Hypothalamus (tissue), 51 donors: ENCODE measurements at places on chromosomes 1 and 21.

- no peak for DNase-seq
Measured at GRCh38 chr1:80994934-80995333, 805.8 kb upstream of the ADGRL2 start.

DNA sequence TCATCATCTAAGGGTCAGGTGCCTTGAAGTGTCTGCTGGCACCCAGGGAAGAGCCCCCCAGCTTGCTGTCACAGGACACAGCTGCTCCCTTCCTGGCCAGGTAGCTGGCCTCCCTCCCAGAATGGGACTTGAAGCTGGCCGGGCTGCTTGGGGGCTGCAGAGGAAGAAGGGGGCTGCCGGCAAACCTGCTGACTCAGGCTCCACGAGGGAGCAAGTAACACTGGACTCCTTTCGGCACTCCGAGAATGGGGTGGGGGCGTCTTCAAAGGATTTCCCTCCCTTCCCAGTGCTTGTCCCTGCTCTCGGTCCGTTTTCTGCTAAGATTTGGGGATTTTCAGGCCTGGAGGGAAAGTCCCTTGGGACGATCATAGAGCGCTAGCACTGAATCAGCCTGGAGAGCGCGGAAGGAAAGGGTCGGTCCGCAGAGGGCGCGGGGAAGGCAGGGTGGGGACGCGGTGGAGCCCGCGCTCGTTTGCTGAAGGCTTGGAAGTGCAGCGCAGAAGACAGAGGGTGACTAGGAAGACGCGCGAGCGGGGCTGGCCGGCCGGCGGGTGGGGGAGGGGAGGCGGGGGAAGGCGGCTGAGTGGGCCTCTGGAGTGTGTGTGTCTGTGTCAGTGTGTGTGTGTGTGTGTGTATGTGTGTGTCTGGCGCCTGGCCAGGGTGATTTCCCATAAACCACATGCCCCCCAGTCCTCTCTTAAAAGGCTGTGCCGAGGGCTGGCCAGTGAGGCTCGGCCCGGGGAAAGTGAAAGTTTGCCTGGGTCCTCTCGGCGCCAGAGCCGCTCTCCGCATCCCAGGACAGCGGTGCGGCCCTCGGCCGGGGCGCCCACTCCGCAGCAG lies at the start of gene CSF1:
TSS of gene CSF1 (plus strand) at position 727 of the 840 bp plus-strand sequence. CDS start 175 bp downstream, outside the sequence.
- peak; percentile 87 for DNase-seq

DNA sequence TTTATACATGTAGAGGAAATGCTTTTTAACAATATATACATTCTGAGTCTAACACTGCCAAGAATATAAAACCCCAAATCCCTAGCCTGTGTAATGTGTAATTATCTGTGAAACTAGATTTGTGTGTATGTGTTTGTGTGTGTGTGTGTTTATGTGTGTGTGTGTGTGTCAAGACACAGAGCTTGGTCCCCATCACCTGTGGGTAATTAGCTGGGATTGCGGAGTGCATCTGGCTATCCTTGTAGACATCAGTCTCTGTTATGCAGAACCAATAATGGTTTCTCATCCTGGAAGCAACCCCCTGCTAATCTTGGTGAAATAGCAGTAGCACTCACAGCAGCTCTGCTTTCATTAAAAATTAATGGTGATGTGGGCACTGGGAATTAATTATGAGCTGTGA lies 26.3 kb upstream of the ST6GALNAC3 start:
- DNase-seq: no peak

- peak; percentile 15 for DNase-seq
Measured at GRCh38 chr1:166479052-166479631, 312.3 kb upstream of the FAM78B start.

GRCh38 chr1:14228677-14229076 lies 369.8 kb upstream of the KAZN start:
- DNase-seq: no peak

- DNase-seq: no peak
Measured at GRCh38 chr1:21909787-21910503, 27.2 kb downstream of the HSPG2 start.

GRCh38 chr1:20223106-20223505 lies 36.8 kb upstream of the PLA2G2C start:
- DNase-seq: no peak

- DNase-seq: no peak
Measured at GRCh38 chr1:192171123-192171522, 12.9 kb downstream of the RGS18 start.

DNA sequence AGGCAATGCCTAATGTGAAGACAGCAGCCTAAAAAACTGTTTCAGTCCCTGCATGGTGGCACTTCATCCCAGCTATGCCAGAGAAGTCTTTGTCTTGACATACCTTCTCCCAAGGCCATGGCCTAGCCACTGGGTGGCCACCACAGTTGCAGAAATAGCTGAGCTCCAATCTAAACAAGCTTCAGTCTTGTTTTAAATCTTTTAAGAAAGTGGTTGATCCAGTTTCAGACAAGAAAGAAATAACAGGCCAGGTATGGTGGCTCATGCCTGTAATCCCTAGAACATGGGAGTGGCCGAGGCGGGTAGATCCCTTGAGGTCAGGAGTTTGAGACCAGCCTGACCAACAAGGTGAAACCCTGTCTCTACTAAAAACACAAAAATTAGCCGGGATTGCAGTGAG lies 600.0 kb upstream of the PLXNA2 start:
- DNase-seq: no peak

- DNase-seq: no peak
Measured at GRCh38 chr21:34640858-34641257, 25.9 kb upstream of the RCAN1 start.
